ENCODE measurements at places on chromosomes 1 and 21. TPM values are rescaled to one million over a fixed set of nuclear protein-coding genes. Genes with fewer than 3 reads are reported as not detected.

The COL16A1 gene
- total RNA-seq = 2.0 TPM

The CLCA4 gene
- total RNA-seq = not detected

DNA sequence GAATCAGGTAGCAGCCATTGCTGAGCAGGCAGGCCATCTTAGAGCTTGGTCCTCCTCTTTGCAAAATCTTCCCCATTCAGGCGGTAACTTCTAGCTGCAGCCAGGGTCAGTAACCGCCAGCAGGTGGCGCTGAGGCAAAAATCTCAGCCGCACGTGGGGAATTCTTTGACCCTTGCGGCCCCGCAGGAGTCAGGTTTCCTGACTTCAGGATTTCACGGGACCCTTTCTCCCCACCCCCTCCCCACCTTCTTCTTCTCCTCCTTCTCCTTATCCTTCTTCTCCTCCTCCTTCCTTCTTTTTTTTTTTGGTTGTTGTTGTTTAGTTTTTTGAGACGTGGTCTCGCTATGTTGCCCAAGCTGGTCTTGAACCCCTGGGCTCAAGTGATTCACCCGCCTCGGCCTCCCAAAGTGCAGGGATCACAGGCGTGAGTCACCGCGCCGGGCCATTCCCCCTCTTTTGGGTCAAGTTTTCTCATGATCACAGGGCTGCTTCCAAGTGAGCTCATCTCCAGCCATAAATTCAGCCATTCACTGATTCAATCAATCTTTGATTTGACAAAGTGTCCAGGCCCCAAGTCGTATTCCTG lies 33.4 kb upstream of the TENT5B start:
- no peak overlapping the region for H3K27ac ChIP-seq
- no peaks in the 10 kb centered on the region for H3K36me3 ChIP-seq
- H3K4me3 ChIP-seq = no peak overlapping the region
- H3K4me1 ChIP-seq = peaks cover 8% of the 10 kb centered on the region
- peaks cover 28% of the 10 kb centered on the region for H3K27me3 ChIP-seq

DNA sequence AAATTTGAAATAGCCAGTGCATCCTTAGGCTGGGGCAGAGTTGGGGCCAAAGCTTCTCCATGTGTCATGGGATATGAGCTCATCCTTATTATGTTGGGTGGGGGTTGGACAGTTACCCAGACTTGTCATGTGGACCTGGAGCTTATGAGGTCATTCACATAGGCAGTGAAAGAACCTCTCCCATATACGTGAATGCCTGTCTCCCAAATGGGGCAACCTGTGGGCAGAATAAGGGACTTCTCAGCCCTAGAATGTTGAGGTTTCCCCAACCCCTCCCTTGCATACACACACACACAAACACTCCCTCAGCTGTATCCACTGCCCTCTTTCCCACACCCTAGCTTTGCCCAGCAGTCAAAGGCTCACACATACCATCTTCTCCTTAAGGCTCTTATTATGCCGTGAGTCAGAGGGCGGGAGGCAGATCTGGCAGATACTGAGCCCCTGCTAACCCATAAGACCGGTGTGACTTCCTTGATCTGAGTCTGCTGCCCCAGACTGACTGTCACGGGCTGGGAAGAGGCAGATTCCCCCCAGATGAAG lies 2.3 kb upstream of the IVL start:
- no peak overlapping the region for H3K27ac ChIP-seq
- no peaks in the 10 kb centered on the region for H3K4me1 ChIP-seq
- H3K36me3 ChIP-seq = no peaks in the 10 kb centered on the region
- no peak overlapping the region for H3K4me3 ChIP-seq
- DNase-seq = no peak

GRCh38 chr1:205514211-205515142 lies 10.0 kb downstream of the CDK18 start:
- no peaks in the 10 kb centered on the region for H3K27me3 ChIP-seq
- no peaks in the 10 kb centered on the region for H3K36me3 ChIP-seq
- H3K4me3 ChIP-seq = no peak overlapping the region
- H3K4me1 ChIP-seq = peaks cover 62% of the 10 kb centered on the region

- H3K4me1 ChIP-seq = peaks cover 23% of the 10 kb centered on the region
- H3K27me3 ChIP-seq = no peaks in the 10 kb centered on the region
- H3K36me3 ChIP-seq = no peaks in the 10 kb centered on the region
- DNase-seq = no peak
Measured at GRCh38 chr1:93969371-93969770, 60.1 kb upstream of the GCLM start.

GRCh38 chr1:169318536-169319244 lies 48.9 kb downstream of the NME7 start:
- H3K27ac ChIP-seq = no peak overlapping the region
- DNase-seq = no peak
- H3K4me1 ChIP-seq = no peaks in the 10 kb centered on the region
- no peak overlapping the region for H3K4me3 ChIP-seq
- H3K36me3 ChIP-seq = no peaks in the 10 kb centered on the region

GRCh38 chr1:179021873-179022272 lies 3.8 kb upstream of the FAM20B start:
- peaks cover 46% of the 10 kb centered on the region for H3K4me1 ChIP-seq
- no peaks in the 10 kb centered on the region for H3K27me3 ChIP-seq
- no peak overlapping the region for H3K27ac ChIP-seq

DNA sequence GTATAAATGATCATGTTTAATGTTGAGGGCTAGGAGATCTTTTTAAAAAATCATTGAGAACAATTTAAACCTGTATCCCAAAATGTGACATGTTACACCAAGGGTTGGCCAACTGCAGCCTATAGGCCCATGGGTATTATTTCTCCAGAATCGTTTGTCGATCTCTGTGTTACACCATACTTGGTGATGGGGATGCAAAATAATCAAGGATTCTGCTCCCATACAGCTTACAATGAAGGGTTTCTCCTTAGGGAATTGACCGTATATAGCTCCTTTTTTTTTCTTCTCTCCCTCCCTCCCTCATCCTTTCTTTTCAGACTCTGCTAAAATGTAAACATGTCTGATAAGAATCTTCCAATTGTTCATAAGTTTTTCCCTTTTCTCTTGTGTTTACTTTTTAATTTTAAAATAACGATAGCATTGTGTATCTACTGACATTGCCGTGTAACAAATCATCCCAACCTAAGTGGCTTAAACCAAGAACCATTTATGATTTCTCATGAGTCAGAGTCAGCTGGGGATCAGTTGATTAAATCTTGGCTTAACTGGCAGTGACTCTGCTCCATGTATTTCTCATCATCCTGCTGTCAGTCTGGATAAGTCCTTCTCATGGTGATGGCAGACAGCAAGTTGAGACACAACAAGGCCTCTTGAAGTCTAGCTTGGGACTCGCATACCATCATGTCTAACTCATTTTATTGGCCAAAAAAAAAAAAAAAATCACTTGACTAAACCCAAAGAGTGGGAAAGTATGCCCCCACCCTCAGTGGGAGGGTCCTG lies 48.0 kb downstream of the MARK1 start:
- H3K4me3 ChIP-seq = no peak overlapping the region
- no peaks in the 10 kb centered on the region for H3K27me3 ChIP-seq
- DNase-seq = no peak
- no peaks in the 10 kb centered on the region for H3K36me3 ChIP-seq
- H3K4me1 ChIP-seq = no peaks in the 10 kb centered on the region
- H3K27ac ChIP-seq = no peak overlapping the region

DNA sequence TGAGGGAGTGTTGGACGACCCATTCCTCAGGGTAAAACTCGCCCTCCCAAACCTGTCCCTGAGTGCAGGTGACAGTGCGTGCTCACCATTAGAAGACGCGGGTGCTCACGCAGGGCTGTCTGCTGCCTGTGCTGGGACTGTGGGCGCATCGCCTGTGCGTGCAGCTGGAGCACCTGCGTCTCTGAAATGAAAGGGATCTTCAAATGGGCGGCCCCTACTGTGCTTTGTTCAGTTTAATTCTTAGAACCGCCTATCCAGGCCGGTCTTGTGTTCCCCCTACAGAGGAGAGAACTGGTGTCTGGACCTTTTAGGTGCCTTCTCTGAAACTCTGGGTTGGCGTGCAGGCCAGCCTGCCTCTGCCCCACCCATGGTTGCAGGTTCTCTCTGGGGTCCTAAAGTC lies 125.8 kb downstream of the PCBP3 start:
- no peak overlapping the region for H3K27ac ChIP-seq
- no peaks in the 10 kb centered on the region for H3K4me1 ChIP-seq
- H3K4me3 ChIP-seq = no peak overlapping the region
- peaks cover 4% of the 10 kb centered on the region for H3K27me3 ChIP-seq
- no peak for DNase-seq
- H3K36me3 ChIP-seq = no peaks in the 10 kb centered on the region

- no peak for DNase-seq
- H3K4me1 ChIP-seq = no peaks in the 10 kb centered on the region
- no peaks in the 10 kb centered on the region for H3K27me3 ChIP-seq
- H3K4me3 ChIP-seq = no peak overlapping the region
- H3K27ac ChIP-seq = no peak overlapping the region
- H3K36me3 ChIP-seq = no peaks in the 10 kb centered on the region
Measured at GRCh38 chr1:81010126-81010525, 790.6 kb upstream of the ADGRL2 start.

GRCh38 chr1:67431869-67432578 lies 1.8 kb upstream of the SERBP1 start:
- H3K4me1 ChIP-seq = peaks cover 18% of the 10 kb centered on the region
- DNase-seq = no peak
- H3K27ac ChIP-seq = no peak overlapping the region
- no peaks in the 10 kb centered on the region for H3K27me3 ChIP-seq

DNA sequence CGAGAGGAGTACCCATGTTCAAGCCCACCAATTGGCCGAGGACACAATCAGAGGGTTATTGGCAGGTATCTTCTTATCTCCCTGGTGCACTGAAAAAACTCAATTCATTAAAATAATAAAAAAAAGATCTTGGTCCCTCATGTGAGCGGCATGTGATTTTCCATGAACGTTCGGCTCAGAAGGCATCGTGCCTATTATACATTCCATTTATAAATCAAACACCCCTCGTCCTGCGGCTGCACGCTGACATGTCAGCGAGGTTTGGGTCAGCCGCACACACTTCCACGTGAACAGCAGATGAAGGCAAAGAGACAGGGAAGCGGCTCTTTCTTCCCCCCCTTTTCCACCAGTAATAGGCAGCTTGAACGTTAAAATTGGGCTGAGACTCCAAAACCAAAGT lies 31.3 kb upstream of the SMYD2 start:
- no peaks in the 10 kb centered on the region for H3K36me3 ChIP-seq
- no peak overlapping the region for H3K27ac ChIP-seq
- no peak overlapping the region for H3K4me3 ChIP-seq
- no peaks in the 10 kb centered on the region for H3K4me1 ChIP-seq
- peaks cover 23% of the 10 kb centered on the region for H3K27me3 ChIP-seq
- DNase-seq = no peak

DNA sequence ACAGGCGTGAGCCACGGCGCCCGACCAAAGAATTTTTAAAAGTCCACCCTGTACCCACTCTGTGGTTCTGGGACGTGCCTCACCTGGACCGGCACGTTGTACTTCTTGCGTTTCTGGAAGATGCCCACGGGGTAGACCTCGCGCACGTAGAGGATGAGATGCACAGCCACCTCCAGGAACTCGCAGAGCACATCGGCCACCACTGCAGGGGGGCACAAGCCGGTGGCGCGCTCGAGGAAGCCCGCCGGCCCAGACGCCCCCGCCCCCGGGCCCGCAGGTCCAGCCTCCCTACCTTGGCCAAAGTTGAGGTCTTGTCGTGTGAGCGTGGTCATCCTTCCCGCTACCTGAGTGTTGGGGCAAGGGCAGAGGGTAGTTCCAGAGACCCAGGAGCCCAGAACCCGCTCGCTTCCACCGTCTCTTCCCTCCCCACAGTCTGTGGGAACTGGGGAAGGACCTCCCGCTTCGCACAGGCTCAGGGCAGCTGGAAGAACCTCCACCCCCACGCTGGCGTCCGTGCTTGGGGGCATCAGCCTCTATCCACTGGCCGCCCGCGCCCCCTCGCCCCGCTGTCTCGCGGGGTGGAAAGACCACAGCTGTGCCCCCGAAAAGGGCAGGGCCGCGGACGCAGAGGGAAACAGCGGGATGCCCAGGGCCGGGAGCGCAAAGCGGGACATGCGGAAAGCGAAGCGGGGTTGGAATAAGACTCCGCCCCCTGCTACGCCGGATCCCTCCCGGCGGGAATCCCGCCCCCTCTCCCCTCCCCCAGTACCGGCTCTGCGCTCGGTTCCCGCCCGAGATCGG lies 478 bp downstream of the MAD2L2 start:
- H3K4me3 ChIP-seq = peak overlapping the region; percentile 97
- no peak for DNase-seq

DNA sequence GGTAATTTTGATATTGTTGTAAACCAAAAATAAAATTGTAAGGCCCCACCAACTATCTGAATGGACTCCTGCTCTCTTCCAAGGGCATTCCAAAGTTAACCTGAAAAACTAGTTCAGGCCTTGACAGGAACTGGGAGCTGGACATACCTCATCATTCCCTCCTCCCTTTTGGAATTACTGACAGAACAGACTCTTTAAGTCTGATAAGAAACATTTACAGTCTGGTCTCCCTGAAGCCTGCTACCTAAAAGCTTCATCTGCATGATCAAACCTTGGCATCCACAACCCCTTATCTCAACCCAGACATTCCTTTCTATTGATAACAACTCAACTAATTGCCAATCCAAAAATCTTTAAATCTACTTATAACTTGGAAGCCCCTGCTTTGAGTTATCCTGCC lies 123.8 kb downstream of the TLR5 start:
- no peaks in the 10 kb centered on the region for H3K27me3 ChIP-seq
- no peaks in the 10 kb centered on the region for H3K36me3 ChIP-seq
- H3K4me1 ChIP-seq = no peaks in the 10 kb centered on the region
- no peak for DNase-seq

GRCh38 chr1:19460535-19461219 lies 24.7 kb downstream of the CAPZB start:
- H3K4me3 ChIP-seq = no peak overlapping the region
- H3K36me3 ChIP-seq = peaks cover 5% of the 10 kb centered on the region
- no peaks in the 10 kb centered on the region for H3K27me3 ChIP-seq
- no peak overlapping the region for H3K27ac ChIP-seq
- peaks cover 9% of the 10 kb centered on the region for H3K4me1 ChIP-seq

DNA sequence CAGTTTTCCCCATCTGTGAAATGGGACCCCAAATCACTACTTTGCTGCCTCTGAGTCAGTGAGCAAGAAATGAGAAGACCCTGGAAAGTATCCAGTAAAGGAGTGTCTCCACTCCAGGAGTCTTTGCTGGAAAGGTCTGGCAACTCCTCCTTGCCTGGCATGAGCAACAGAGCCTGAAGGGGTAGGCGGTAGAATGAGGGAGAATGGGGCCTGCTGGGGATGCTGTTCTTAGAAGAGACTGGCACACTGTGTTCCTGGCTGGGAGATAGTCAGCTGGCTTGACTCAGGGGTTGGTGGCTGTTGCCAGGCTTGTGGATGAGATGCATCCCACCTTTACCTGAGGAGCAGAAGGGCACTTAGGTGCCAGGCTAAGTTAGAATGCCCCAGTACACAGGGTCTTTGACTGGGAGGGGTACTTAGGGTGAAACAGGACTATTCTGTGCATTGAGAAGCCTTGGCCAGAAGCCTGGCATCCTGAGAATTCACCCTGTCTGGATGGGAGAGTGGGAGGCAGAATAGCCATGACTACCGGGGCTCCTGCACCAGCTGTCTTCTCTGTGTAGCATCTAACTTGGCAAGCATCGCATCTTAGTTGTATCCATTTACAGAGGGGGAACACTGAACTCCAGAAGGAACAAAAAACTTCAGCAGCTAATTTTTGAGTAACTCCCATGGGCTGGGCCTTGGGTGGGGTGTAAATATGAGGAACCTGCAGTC lies 2.5 kb downstream of the MFSD2A start:
- H3K4me1 ChIP-seq = peaks cover 18% of the 10 kb centered on the region
- H3K27me3 ChIP-seq = peaks cover 39% of the 10 kb centered on the region
- no peaks in the 10 kb centered on the region for H3K36me3 ChIP-seq
- no peak for DNase-seq
